ENCODE measurements at places on chromosomes 3 and 15.

DNA sequence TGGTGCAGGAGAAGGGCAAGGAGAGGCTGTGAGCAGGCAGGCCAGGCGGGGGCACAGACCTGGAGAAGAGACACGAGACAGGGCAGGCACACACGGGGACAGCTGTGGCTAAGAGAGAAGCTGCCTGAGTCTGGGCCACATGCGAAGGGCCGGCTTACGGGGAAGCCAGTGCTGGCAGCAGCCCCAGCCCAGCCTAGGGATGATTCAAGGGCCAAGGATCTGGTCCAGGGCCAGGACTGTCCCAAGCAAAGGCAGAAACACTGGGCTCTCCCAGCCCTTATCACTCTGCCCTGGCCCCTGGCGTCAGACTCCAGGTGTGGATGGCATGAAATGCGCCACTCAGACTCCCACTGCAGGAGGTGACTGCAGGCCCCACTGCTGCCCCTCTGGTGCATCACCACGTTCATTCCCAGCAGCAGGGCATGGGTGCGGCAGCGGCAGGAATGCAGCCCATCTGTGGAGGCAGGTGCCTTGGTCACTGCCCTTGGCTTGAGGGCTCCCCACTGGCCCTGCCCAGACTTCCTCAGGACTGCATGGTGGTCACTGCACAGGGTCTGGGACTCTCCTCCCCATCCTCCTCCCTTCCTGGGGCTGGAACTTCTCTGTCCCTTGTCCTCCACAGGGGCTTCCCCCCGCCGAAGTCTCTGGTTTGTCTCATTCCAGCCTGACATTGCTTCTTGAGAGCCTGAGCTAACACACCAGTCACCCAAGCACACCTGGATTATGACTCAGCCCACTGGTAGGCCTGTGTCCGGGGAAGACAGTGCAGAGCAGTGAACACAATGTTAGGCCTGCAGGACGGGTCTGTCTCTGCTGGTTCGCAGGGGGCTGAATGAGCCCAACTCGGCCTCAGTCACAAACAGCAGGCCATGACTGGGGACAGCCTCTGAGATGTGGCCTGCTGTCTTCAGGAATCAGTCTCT lies 69.3 kb downstream of the TBC1D2B start:
- DNase-seq, result no peak

DNA sequence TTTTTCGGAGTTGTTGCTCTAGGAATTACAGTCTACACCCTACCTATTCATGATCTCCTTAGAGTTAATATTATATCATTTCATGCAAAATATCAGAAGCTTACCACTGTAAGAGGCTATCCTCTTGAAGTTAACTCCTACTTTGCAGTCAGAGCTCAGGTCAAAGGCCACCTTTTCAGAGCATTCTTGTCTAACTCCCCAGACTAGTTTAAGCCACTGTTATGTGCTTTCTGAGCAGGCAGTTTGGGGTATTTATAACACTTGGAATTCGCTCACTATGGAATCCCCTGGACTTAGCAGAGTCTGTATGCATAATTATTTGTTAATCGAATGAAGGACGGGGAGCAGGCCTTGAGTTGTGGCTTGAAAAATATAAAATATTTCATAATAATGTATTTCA lies 21.7 kb downstream of the MED12L start:
- no peak for DNase-seq

- DNase-seq, result no peak
Measured at GRCh38 chr3:77256584-77257503, 216.9 kb downstream of the ROBO2 start.

DNA sequence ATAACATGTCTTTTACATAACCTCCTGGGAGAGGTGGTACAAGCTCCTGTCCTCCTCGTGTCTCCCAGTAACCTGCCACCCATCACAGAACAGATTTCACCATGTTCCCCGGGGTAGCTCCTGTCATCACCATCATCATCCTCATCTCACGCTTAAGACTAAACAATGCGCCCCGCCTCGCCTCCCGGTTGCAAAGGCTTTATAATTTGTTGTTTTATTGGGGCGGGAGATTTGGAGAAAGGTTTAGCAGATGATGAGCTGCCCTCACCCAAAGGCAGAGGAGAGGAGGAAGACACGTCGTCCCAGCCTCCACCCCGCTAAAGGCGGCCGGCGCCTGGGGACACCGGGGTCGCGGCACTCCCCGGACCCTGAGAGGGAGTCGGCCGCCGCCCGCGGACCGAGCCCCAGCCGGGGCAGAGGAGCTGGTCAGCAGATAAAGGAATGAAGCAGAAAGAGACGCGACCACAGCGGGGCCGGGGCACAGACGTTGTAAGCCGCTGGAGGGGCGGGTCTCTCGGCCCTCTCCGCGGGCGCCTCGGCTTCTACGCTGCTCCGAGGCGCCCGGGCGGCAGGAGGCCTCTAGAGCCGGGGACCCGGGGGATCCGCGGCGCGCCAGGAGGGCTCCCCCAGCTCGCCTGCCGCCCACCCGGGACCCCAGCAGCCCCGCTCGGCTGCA lies 589 bp downstream of the HERC1 start:
- DNase-seq, result no peak

DNA sequence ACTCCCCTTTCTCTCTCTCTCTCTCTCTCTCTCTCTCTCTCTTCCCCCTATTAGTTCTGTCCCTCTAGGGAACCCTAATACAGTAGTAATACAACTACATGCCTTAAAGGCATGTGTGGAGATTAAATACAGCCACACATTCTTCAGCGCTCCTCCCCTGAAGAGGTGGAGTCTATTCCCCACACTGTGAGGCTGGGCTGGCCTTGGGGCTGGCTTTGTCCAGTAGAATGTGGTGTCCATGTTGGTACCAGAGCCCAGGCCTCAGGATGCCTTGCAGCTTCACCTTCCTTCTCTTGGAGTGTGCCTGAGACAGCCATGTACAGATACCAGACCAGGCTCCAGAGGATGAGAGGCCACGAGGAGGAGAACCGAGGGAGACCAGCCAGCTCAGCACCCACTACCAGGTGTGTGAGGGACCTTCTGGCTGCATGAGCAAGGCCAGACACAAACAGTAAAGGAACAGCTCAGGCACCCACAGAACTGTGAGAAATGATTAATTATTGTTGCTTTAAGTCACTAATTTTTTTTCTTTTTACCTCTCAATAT lies 10.7 kb downstream of the SLC6A20 start:
- no peak for DNase-seq

- no peak for DNase-seq
Measured at GRCh38 chr3:172839679-172840078, 89.2 kb downstream of the ECT2 start.

- DNase-seq, result no peak
Measured at GRCh38 chr3:33644582-33644981, 73.5 kb downstream of the CLASP2 start.

GRCh38 chr3:132062535-132062934 lies 27.7 kb upstream of the CPNE4 start:
- no peak for DNase-seq

DNA sequence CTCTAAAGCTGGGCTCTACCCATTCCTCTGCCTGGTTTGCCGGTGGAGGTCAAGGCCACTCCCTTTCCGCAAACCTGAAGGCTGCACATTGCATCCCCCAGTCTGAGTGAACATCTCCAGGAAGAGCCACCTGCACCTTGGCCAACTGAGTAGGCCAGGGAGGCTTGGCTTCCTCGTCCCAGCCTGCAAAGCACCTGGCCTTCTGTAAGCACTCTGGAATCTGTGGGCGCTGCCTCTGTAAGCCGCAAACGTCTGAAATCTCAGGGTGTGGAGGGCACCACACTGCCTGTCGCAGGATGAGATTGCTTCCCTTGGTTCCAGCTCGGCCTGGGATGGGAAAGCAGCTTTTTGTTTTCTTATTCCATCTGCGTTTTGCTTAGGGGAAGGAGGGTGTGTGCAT lies 81.3 kb downstream of the SEC22A start:
- DNase-seq, result no peak

DNA sequence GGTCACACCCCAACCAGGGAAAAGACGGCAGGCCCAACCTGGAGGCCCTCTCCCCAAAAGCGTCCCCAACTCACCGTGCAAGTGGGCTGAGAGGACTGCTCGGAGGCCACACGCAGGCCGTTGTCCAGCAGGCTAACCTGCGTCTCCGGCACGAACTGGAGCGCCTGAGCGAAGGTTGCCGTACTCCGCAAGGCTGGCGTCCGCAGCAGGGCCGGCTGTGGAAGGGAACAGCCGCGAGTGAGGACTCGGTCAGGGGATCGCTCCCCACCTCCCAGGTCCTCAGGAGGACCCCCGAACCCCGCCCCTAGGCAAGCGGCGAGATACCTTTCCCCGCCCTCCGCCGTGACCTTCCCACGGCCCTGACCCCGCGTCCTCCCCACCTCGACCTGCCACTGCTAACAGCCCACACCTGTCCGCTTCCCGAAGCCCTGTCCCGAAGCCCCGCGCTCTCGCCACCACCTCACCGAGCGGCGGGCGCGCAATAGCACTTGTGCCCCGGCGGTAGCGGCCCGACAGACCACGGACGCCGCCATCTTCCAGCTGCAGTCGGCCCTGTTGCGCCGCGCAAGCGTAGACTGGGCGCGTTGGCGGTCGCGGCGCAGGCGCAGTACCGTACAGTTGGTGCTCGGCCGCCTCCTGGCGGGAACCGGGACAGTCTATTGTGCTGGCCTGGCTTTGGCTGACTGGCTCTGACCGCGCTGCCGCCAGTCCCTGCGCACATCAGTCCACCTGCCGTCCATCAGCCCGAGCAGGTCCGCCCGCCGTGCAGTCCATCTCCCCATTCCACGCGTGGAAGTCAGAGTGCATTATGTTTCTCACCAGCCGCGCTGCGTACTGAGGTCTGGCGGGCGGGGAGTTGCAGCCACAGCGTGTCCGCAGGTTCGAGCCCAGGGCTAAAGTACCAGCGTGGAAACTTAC lies at the start of gene UQCRC1:
UQCRC1 (minus strand) TSS at position 559 of the 918 bp plus-strand sequence; CDS start at position 533, 26 bp downstream.
- peak; percentile 71 for DNase-seq

DNA sequence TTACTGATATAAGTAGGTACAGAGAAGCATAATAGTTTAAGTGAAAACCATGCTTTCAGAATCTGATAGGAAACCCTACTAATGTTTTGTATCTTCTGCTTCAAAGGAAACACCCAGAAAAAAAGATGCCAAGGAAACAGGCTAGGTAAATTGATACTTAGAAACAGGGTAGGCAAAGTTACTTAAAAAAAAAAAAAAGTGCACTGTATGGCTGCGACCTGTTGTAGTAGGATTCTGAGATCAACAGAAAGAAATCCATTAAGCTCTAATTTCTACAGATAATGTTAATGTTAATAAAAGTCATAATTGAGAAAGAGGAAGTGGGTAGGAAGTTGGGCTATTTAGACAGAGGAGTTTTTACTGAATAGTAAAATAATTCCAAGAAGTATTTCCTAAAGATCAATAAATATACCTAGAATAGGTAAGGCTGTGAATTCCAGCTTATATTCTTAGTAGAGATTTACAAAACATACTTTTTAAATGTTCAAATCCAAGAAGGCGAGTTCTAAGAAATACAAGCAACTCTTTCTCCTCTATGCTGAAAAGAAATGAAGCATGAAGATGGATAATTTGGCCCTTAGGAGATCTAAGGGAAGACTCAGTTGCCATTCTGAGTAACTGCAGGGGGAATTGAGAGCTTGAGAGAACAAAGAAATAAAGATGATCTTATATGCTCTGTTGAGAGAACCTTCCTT lies 24.1 kb upstream of the STT3B start:
- DNase-seq, result no peak

GRCh38 chr15:67992834-67993233 lies 61.3 kb upstream of the PIAS1 start:
- DNase-seq, result no peak

GRCh38 chr15:63332367-63333124 lies 49.1 kb downstream of the CA12 start:
- DNase-seq, result no peak

DNA sequence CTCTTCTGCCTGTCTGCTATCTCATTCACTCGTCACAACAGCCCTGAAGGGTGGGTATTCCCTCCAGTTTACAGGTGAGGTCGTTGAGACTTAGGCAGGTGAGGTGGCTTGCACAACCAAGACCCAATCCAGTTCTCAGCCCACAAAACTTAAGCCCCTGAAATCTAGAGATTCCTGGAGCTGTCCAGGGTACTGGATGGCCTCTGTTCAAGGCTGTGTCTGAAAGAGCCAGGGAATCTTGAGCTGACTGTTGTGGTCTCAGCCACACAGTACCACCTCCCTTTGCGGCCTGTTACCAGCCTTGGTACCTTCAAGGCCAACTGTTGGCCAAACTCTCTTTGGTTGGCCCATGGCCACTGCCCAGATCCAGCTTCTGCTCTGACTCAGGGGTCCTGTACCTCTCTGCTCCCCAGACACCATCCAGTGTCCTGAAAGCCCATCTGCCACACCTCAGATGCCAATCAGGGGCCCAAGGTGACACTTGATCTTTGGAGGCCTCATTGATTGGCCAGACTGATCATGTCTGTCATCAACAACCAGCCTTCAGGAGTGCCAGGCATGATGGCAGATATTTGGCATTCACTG lies 10.9 kb upstream of the FAM107A start:
- no peak for DNase-seq

DNA sequence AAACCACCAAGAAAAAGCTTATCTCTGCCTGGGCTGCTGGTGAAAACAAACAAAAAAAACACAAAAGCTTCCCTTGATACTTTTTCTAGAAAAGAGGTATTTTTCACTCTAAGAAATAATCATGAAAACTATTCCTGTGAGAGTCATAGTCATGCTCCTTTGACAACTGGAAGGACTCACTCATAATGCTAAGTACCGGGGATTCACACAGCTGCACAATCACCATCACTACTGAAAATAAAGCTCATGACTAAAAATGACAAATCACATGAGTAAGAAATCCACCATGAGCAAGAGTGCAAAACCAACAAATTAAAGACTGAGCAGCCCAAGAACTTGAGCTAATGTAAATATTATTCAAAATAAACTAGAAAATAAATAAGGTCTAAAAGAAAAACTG lies 10.6 kb upstream of the POU1F1 start:
- no peak for DNase-seq

DNA sequence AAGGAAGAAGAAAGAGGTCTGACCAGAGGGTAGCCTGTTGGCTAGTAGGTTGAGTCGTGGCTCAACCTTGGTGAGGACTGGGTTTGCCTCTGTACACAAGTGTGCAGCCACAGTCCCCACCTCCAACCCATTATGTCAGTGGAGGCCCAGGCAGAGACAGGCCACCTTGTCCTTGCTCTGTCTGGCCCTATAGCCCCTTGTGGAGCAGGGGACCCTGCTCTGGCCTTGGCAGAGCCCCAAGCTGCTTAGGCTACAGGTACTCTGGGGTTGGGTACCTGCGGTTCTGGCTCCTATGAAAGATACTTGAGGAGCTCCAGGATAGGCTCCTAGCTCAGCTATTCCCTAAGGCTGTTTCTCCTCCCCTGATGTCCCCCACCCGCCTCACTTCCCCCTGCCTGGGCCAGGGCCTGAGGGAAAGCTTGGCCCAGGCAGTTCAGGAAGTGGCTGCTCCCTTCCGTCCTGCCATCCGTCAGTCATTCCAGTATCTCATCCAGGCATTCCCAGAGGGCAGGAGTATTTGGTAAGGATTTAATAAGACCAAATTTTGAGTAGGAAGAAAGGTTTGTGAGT lies 44.0 kb downstream of the FGD5 start:
- DNase-seq, result no peak

GRCh38 chr15:87021751-87022150 lies 942.1 kb downstream of the AGBL1 start:
- no peak for DNase-seq

DNA sequence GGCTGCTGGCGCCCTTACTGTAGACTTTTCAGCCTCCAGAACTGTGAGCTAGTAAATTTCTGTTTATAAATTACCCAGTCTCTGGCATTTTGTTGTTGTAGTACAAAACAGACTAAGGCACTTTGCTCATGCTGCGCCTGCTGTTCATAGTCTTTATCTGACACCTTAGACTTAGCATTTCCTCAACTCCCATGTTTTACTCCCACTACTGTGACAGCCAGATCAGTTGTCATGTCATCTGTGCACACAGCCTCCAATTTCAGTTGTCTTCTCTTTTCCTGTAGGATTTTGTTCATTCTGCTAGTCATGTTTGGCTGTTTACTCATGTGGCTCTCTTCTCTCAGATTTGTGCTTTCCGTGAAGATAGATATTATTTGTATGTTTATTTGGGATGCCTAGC lies 62.0 kb downstream of the TCF12 start:
- no peak for DNase-seq

All from activated CD8-positive, alpha-beta memory T cell treated with anti-CD3 and anti-CD28 coated beads for 1 hour (primary cell).